NCI-H774 (cell line): ENCODE measurements at places on chromosomes 7 and 10.
A peak's percentile ranks its signal among the peaks of the same experiment; 100 is the strongest.

- no peak for DNase-seq
Measured at GRCh38 chr7:86966916-86967315, 92.5 kb downstream of the ELAPOR2 start.

DNA sequence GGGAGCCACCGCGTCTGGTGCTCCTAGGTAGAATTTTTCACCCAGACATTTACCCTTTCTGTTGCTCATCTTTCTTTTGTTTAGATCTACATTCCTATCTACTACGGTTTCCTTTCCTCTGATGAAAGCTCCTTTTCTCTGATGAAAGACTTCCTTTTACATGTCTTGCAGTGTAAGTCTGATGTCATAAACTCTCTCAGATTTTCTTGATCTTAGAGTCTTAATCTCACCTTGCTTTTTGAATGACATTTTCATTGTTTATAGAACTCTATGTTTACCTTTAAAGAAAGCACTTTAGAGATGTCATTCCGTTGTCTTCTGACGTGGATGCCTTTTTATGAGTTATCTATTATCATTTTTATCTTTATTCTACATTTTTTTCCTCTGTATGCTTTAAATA lies 171.8 kb upstream of the MTPN start:
- no peak for DNase-seq

DNA sequence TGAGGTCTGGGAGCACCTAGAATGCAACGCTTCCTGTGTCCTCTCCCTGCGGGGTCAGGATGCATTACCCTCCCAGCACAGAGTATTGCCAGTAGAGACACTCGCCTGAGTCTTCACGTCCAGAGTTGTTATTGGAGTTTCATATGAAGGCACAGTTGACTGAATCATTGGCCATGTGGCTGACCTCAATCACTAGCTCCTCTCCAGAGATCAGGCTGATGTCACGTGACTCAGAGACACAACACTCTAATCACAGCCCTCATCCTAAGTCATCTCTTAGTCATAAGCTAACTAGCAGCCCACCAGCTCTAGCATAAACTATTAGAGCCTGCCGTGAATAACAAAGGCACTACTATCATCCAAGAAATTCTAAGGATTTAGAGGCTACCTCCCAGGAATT lies 107.8 kb downstream of the HECW1 start:
- no peak for DNase-seq

GRCh38 chr7:120344276-120344675 lies 71.3 kb downstream of the KCND2 start:
- DNase-seq = no peak

- DNase-seq = no peak
Measured at GRCh38 chr10:96924861-96925260, 92.8 kb downstream of the LCOR start.

DNA sequence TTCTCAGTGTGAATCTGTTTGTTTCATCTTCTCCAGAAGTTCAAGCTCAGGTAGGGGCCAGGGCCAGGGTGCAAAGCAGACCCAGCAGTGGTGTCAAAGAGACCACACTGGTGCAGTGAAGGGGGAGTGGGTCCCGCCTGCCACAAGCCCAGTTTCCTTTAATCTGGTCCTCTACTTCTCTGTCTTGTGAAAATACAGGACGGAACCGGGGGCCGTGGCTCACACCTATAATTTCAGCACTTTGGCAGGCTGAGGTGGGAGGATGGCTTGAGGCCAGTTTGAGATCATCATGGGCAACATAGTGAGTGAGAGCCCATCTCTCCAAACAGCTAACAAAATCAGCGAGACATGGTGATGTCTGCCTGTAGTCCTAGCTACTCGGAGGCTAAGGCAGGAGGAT lies 109.0 kb downstream of the SLIT1 start:
- no peak for DNase-seq

DNA sequence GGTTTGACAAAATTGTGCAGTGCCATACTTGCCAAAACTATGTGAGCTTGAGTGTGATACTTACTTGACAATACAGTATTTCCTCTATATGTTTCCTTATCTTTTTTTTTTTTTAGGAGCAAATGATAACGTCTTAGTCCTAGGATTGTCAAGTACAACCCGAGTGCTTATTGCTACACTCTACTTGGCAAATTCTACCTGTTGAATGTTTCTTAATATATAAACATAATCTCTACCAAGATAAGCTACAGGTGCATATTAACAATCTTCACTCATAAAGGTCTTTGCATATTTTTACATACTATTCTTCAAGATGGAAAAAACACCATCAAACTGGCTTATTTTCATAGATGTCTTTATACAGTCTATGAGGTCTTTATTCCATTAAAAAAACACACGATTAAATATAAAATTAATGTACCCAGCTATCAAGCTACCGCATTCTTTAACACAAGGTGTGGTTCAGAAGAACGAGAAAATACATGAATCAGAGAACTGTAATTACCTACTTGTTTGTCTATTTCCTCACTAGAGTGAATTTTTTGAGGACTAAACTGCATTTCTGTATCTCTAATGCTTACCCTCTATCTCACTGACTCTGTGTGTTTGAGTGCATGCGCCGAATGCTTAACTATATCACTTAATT lies 76.1 kb upstream of the PDSS1 start:
- no peak for DNase-seq

- peak; percentile 42 for DNase-seq
Measured at GRCh38 chr7:128904381-128905197, 5.9 kb downstream of the KCP start.

GRCh38 chr7:67553378-67553777 lies 556.7 kb downstream of the TYW1 start:
- DNase-seq = no peak

DNA sequence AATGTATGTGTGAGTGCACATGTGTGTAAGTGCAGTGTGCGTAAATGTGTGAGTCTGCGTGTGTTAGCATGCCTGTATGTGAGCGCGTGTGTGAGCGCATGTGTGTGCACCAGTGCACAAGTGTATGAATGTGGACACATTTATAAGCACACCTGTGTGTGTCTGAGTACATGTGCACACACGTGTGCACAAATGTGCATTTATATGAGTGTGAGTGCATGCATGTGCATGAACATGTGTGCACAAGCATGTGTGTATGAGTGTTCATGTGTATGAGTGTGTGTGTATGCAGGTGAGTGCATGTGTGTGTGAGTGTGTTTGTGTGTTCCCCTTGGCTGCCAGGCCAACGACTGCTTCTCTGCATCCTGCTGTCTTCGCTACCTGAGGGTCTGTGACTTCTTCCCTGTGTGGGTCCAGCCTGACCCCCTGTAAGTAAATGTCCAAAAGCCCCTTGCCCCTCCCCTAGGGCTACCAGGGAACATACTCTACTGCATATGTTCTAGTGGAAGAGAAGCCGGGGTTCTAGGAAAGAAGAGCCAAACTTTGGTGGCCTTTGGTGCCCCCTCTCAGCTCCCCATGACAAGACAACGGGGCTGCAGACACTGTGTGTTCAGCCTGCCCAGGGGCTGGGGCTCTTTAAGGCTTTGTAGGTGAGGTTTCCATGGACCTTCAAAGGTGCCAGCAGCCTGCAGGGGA lies 17.0 kb downstream of the GOLGA7B start:
- no peak for DNase-seq

GRCh38 chr10:112962343-112962742 lies 12.3 kb downstream of the TCF7L2 start:
- no peak for DNase-seq

GRCh38 chr7:102066476-102066875 lies 220.2 kb upstream of the SH2B2 start:
- DNase-seq = no peak

DNA sequence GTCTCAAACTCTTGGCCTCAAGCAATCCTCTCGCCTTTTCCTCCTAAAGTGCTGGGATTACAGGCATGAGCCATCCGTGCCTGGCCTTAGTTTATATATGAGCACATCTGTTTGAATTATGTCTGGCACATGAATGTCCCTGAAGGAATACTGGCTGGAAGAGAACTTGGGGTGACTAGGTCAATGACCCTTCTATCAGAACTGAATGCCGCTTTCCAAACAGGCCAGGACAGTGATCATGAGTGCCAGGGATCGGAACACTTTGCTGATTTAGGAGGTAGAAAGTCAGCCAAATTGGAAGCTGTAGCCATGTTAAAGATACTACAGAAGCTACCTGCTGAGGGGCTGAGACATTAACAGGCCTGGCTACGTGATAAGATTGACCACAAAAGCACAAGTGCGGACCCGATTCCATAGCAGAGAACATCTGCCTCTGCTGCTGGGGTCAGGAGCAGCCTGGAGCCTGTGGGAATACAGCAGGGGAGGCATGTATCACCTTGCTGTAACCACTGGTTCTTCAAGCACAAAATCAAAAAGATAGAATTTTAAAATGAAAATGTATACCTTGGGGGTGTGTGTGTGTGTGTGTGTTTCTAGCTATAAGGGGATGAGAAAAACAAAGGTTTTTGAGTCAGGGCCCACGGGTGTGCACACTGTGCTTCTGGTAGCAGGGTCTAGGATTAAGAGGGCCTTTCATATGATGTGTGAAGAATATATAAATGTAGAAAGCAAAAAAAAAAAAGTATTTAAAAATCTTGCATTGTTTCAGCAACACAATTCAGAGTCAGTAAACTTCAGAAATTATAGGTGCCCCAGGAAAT lies 293.7 kb downstream of the BBS9 start:
- DNase-seq = no peak

GRCh38 chr7:14321947-14322346 lies 332.5 kb upstream of the ETV1 start:
- peak; percentile 48 for DNase-seq

DNA sequence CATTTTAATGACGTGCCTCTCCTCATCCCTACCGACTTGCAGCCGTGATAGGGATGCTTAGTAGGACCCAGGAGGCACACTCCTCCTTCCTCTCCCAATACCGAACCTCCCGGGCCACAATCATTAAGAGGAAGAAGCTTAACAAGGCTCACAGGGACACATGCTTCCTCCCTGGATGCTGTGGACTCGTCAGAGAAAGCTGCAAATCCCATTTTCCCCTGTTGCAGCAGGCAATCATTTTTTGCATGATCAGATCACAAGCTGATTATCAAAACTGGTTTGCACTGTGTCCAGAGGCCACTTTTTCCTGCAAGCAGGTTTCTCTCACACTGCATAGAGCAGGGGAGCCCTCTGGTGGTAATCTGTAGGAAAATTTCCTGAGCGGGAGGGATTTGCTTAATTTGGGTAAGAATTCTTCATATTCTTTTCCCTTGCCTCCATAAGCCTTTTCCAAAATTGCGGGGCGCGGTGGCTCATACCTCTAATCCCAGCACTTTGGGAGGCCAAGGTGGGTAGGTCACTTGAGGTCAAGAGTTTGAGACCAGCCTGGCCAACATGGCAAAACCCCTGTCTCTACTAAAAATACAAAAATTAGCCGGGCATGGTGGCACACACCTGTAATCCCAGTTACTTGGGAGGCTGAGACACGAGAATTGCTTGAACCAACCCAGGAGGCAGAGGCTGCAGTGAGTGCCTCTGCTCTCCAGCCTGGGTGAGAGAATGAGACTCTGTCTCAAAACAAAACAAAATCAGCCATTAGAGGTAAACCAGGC lies 16.1 kb upstream of the LAMB4 start:
- DNase-seq = peak; percentile 42

DNA sequence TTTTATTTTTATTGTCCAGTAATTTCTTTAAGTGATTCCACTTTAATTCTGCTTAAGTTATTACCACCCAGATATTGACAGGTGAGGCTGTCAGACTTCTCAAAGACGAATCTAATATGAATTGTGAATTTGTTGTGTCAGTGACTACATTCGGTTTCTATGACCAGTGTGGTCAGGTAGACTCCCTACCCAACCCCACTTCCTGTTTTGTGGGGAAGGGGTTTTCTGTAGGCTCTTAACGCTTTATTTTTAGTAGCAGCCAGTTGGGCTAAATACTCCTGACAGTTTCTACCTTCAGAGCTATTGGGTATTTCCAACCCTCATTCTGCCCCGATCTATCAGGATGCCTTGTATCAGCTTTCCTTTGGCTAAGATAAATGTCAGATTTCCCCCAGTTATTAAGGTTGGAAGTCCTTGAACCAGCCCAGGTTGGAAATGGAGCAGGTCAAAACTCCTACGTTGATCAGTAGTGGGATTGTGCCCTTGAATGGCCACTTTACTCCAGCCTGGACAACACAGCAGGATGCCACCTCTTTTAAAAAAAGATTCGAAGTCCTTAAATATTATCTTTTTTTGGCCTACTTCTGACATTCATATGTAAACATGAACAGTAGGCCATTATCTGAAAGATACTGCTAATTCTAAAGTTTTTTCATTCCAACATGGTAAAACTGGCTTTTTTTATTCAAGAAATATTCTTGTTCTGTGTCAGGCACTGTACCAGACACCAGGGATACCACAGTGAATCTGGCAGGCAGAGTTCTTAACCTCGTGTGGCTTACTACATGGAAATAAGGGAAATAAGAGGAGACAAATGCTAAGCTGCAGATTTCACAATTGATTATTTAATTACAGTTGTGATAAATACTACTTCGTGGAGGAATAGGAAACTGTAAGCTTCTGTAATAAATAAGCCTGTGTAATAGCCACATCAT lies 133.3 kb upstream of the SAMD8 start:
- DNase-seq = no peak

DNA sequence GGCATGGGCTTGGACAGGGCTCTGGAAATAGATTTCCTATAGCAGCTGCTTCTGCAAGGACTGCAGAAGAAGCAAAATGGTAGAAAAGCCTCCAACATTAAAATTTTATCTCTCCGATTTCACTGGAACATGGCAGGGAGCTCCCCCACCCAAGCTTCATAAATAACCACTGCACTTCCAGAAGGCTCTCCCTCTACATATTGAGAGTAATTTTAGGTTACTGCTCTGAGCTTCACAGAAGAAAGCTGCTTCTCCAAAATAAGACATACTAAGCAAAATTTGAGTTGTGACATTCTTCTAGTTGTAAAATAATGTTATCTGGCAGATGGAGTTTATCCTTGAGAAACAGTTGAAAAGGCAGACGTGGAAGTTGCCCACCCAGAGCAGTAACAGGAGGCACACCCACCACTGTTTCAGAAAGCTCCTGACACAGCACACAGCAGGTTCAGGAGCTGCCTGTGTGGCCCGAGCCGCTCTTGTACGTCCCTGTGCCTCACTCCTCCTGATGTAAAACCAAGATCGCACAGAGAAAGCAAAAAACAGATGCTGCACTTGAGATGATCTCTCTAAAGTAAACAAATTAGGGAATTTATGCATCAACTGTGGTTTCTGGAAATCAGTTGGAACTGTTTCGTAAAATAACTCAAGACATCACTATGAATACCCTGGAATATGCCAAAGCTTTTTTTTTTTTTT lies 621.0 kb downstream of the PARD3 start:
- DNase-seq = no peak

DNA sequence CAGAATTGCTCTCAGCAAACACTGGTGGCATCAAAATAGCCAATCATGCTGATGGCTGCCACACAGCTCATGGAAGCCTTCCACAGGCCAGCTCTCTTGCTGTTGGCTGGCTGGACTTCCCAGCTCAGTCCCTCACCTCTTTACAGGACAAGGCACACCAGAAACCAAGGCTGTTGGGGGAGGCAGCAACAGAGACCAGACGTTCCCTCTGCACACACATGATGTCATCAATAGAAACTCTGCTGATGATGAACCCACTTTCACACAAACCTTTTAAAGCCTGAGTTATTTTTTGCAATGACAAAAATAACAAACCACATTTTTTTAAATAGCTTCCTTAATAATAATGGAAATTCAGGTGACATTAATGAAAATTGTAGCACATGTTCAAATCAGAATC lies 300.9 kb upstream of the C7orf33 start:
- no peak for DNase-seq
